HTR-8/SVneo (cell line): ENCODE measurements at places on chromosomes 4 and X.
A peak's percentile ranks its signal among the peaks of the same experiment; 100 is the strongest.

DNA sequence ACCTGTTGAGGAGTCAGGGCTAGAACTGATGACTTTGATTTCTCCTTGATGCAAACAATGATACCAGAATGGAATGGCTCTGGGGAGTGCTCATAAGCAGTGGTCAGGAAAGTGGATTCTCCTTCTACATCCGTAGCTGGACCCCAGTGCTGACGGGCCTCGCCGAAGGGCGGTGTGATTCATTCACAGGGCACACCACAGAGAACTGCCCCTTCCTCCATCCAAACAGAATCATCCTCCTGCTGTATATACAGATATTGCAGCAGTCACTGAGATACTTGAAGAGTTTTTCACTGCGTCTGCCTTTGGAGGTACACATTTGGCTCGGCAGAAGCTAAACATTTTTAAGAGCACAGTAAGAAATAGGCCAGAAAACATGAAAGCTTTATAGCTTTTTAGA lies 7.3 kb upstream of the DCTD start:
- no peak for DNase-seq

DNA sequence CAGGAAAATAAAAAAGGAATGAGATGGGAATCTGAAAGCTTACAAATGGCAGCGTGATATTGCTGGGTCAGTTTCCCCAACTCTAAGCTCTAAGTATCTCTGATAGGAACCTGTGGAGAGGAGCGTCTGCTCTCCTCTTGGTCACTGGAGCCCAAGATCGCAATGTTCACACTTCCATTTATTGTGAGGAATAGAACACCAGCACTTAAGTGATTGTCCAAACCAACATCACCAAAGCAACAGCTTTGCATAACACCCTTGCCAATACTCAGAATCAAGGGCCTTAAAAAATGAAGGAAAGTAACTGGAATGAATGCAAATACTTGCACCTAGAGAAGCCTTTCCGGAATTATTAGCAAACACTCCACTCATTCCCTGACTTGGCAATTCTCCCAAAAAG lies 46.8 kb upstream of the ATXN3L start:
- DNase-seq, result no peak

DNA sequence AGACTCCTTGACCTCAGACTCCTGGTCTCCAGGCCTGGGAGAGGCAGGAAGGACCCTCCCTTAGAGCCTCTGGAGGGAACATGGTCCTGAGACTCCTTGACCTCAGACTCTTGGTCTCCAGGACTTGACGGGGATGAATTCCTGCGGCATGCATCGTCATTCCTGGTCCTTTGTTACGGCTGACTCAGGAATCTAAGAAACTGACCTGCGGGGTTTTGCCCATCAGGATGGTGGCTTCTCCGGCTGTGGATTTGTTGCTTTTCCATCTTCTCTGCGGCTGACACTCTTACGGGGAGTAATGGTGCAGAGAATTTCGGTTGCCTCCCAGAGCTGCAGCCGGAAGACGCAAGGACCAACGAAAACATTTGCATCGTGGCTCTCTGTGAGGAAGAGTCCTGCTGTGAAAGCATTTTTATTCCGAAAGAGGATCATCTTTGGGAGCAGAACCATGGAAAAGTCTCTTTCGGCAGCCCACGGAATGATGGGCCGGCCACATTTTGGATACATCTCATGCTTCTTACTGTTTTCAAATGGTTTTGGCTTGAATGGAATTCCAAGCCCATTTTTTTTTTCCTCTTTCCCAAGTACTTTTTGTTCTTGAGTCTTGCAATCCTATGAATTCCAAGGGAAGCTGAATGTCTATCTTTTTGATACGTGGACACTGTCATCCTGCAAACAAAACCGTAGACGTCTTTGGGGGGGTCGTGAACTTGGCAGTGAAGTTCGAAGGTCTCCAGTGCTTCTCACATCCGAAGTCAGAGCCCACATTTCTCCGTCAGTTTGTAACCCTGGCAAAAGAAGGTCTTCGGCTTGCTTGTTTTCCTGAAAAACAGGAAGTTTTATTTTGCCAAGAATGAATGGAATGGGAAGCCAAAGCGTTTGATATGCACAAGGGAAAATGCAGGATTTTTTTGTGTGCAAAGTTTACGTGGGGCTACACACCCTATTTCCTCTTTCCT lies 36.5 kb downstream of the SHOX start:
- DNase-seq, result no peak

DNA sequence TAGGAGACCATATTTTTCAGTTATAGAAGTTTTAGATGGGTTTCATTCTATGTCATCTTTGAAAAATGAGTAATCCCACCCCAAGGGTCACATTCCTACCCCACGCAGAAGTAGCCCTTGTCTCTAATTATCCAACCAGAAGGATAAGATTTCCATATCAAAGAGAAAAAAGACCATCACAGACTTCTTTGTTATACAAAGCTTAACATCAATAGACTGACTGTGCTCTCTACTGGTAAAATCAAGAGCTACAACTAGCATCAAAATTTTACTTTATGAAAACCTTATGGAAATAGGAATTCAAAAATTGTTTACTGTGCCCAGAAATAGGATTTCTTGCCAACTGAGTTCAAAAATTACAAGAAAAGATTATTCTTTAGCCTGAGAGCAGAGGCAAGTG lies 24.9 kb downstream of the TNMD start:
- DNase-seq, result no peak

GRCh38 chrX:51694254-51694653 lies 11.6 kb upstream of the CENPVL2 start:
- DNase-seq, result no peak

DNA sequence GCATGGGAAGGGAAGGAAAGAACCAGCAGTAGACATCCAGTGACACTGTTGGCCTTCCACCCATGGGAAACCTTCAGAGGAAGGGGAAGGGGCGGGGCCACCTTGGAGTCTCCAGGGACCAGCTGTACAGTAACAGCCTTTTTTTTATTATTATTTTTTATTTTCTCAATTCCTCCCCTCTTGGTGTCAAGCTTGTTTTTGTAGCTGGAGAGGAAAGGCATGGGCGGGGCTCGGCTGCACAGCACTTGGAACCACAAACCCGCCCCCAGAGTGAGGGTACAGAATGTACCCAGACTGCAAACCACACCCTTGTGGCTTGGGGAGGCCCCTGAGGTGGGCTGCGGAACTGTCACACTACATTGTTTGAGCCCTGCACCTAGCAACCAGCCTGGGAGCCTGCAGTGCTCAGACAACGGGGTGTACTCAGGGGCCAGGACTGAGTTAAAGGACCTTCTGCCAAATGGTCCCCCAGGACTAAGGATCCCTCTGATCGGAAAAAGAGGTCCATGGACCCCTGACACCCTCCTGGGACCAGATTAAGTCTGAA lies 45.7 kb downstream of the PRPS1 start:
- no peak for DNase-seq

- DNase-seq, result no peak
These were observed 159.7 kb downstream of the ANK2 start for GRCh38 chr4:113209153-113209552.

DNA sequence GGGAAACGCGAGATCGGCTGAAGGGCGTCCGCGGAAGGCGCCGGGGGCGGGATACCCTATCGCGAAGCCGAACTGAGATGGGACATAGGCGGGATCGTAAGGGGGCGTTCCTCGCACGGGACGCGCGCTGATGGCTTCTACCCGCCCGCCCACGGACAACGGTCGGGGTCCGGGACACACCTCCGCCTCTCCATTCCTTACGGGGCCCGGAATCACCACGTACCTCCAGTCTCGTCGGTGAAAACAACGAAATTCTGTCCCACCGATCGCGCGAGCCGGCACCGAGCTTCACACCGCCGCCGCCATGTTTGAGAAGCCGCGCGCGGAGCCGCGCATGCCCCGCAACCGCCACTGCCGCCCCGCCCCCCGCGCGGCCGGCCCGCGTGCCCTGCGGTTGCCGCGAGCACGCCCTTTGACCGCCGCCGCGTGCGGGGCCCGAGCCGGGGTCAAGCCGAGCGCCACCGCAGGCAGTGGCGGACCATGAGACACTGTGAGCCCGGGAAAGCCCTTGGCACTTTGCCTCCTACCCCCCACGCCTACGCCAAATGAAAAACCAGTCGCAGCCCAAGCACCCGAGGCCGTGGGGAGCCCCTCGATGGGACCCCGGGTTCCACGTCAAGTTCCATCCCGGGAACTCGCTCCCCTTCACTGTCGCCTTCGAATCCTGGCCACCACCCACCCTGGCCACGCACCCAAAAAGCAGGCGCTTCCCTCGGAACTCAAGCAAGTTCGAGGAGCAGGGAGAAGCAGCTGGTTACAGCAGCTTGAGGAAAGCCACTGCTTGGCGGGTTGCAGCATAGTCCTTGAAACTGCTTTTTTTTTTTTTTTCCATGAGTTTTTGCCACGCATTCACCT lies at the start of gene SCML2:
SCML2 (minus strand) TSS at position 320 of the 855 bp plus-strand sequence. CDS start 20,617 bp downstream, outside the sequence.
- DNase-seq, result no peak

DNA sequence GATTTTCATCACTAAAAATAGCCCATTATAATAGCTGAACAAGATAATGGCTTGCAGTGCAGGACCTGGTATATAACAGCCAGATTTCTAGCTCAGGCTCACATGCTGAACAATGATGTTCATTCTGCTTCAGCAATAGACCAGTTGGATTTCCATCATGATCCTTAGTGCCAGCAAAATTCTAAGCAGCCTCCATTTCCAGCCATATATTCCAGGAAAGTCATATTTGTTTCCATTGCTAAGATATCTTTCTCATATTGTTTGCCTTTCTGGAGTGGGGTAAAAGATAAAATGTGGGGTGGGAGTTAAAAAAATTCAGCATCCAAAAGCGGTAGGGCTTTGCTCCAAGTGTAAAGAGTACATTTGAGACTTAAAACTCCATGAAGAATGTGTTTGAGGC lies 2344.1 kb downstream of the PCDH7 start:
- DNase-seq, result no peak

DNA sequence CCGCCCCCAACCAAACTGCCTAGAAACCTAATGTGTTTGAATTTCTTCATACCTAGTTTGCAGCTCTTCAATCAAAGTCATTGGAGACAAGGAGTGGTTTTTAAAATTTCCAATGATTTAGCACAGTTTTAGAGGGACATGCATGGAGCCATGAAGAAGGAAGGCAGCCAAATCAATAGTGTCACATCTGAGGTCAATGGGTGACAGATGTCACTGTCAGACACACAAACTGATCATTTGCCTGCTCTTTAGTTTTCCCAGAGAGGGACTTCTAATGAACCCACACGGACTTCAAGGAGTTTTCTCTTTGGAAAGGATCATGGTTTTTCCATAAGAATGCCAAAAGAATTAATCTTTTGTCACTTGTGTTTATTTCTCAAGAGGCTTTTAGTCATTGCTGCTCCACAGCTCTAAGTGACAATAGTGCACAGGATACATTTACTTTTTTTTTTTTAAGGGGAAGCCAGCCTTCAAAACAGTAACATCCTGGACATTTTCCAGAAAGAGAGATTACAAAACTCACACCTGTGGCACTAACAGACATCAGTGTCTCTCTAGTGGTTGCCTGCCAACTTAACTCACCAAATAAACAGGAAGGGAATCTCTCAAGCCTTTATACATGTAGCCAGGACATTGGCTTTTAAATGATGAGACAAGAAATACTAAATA lies 251.1 kb upstream of the DIAPH2 start:
- DNase-seq, result no peak

GRCh38 chr4:174358829-174359228 lies 75.1 kb downstream of the CEP44 start:
- DNase-seq, result peak; percentile 40

DNA sequence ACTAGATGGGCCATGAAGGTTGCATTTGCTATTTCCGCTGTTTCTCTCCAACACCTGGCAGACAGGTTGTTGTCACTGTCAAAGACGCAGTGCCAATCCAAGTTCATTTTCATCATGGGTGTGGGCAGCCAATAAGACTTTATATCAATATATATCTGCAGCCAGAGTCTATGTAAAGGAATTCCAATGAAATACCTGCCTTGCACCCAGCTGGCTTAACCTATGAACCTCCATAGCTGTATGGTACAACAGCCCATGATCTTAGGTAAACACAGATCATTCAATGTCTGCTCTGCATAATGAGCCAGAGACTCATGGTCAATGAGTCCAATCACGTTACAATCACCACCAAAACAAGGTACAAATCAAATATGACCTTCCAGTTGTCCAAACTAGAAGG lies 37.7 kb upstream of the ADGRA3 start:
- no peak for DNase-seq

- no peak for DNase-seq
These were observed 400.5 kb downstream of the RAPGEF2 start for GRCh38 chr4:159503236-159504008.

GRCh38 chrX:19739683-19740082 lies 147.7 kb downstream of the SH3KBP1 start:
- DNase-seq, result peak; percentile 59

- no peak for DNase-seq
These were observed 199.4 kb downstream of the MAPK10 start for GRCh38 chr4:86160426-86160825.

DNA sequence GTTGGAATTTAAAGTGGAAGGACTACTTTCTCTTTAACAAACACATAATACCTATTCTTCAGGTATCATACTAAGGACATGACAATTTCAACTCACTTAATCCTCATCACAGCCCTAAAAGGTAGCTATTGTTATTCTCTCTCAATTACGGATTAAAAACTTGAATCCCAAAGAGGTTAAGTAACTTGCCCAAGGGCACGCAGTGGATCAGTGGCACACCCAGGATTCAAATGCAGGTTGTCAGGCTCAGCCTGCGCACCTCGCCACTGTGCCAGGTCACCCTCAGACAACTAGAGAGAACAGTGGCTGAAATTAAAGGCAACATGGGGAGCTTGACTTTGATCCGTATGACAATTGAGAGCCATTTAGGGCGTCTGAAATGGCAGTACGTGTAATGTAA lies 67.6 kb downstream of the MFAP3L start:
- no peak for DNase-seq

GRCh38 chrX:107714206-107714891 lies 61.2 kb downstream of the TSC22D3 start:
- no peak for DNase-seq

DNA sequence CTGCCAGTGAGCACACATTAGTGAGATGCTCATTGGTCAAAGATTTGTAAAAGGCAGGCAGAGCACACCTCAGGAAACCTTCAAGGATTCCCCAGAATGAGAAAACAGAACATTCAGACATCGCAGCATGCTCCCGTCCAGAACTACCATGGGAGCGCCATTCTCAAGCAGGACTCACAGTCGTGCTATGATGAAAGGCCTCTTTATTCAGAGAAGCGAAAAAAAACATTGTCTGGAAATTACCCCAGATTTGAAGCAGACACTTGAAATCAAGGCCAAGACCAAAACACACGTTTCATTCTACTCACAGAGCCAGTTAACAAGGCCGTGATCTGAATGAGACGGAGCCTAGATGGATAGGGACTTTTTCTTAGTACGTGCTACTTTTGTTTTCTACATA lies 961.8 kb upstream of the TENM3 start:
- DNase-seq, result no peak
